ELR (cell line): ENCODE measurements at places on chromosomes 16 and 17.
A peak's percentile ranks its signal among the peaks of the same experiment; 100 is the strongest.

DNA sequence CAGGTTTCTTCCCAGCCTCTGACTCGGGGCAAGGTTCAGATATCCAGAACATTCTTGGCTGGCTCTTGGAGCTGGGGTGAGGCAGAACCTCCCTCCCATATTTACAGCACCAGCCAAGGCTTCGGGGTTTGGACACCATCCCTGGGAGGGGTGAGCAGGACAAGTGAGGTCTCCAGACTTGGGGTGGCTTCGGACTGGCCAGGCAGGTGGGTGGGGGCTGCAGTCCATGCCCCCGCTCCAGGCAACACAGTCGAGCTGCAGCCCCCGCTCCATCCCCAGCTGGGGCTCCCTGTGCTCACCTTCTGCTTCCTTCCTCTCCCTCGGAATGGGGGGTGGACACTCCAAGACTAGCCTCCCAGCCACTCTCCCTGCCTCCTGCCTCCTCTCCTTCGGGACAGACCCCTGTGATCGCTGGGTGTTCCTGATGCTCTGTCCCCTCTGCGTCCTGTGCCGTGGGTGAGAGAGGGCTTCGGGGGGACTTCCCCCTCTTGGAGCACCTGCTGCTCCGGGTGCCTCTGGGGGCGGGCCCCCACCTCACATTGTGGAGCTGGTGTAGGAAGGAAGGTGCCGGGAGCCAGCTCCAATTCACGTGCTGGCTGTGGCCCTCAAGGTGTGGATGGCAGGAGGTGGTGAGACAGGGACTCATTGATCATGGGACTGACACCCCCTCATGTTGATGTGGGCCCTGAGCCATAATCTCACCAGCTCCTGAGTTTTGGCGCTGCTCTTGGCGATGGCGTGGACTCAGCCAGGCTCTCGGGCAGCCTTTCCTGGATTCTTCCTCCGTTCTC lies 189.2 kb downstream of the SEC14L1 start:
- DNase-seq, result no peak

- no peak for DNase-seq
Measured at GRCh38 chr17:15256689-15257088, 8.4 kb downstream of the PMP22 start.

DNA sequence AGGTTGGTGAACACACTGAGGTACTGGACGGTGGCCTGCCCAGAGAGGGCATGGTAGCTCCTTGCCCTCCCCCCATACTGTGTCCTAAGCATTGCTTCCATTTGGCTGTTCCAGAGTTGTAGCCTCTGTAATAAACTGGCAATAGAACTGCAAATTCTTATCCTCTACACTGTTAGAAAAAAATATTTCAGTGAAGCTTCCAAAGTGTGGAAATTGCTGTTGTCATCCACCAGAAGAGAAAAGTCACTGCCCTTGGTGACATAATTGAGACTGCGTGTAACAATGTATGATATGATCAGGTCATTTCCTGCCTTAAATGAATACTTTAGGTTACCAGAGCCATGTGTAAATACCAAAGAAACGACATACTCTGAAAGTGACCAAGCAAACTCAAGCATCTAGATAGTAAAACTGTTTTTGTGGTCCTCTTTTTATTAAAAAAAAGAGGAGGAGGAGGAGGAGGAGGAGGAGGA lies 65.9 kb downstream of the CEP95 start:
- DNase-seq, result peak; percentile 67

- DNase-seq, result peak; percentile 71
Measured at GRCh38 chr17:1713878-1714426, 3.8 kb upstream of the TLCD2 start.

- DNase-seq, result no peak
Measured at GRCh38 chr17:6098050-6098822, 28.1 kb downstream of the WSCD1 start.

GRCh38 chr17:75778861-75779249 lies 5.8 kb upstream of the UNK start:
- no peak for DNase-seq

DNA sequence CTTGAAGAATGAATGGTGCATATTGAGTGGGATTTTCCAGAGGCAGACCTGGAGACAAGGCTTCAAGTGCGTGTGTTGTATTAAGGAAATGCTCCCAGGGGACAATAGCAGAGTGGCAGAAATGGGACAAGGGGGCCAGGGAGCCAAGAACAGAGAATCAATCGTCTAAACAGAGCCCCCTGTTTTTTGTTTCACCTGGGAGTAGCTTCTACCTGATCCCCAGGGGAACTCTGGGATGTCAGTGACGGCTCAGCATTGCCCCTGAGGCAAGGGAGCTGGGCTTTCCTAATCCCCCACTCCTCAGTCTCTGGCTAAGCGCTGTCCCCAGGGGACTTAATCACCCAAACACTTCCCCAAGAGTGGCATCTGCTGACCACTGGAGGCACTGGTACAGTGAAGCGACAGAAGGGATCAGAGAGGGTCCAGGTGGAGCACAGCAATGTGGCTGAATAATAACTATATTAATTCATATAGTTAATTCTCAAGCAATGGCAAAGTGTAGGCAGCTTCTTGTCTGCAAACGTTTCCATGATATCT lies 35.7 kb upstream of the C16orf78 start:
- no peak for DNase-seq

DNA sequence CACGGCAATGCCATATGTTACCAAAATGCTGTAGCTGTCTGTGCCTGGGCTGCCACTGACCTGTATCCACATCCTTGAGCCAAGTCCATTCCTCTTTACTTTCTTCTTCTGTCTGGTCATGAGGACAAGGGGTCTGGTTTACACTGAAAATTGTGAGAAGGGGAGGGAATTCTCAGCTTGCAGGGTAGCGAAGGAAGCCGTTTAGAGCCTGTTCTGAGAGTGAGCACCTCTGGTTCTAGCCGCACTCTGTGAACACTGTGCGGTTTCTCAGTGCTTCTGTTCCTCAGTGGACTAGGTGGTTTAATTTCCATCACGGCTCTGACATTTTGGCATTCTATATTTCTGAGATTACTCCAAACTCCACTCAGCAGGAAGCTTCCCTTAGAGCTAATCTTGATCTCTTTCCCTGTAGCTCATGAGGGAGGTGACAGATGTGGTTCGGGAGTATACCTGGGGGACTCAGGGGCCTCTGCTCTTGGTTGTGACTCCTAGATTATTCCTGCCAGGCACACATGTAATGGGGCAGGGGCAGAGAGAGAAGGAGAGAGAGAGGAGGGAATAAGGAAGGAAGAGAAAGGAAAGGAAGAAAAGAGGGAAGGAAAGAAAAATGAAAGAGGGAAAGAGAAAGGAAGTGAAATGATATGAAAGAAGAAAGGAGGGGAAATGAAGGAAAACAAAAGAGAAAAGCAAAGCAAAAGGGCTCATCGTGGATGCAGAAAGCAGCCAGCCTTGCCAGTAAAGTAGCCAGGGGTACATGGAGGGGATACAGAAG lies 14.2 kb upstream of the TBX21 start:
- DNase-seq, result no peak

- DNase-seq, result no peak
Measured at GRCh38 chr17:15007147-15007553, 258.0 kb downstream of the PMP22 start.

DNA sequence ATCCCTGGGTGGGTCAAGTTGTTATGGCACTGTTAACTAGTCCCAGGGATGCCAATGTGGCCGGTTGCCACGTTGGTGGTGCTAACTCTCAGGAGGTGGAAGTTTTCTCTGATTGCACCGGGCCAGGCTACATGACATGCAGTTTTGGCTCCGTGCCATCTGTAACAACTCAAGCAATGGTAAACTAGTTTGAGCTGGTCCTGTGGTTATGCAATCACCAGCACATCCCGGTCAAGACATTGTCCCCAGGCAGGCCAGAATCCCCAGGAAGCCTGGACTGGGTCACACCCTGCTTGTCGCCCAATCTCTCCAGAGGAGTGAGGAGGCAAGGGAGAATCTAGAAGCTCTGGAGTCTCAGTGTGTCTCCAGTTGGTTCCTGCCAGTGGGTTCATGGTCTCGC lies 10.1 kb upstream of the CCL17 start:
- no peak for DNase-seq

GRCh38 chr16:68752602-68753001 lies 15.5 kb downstream of the CDH1 start:
- no peak for DNase-seq

- no peak for DNase-seq
Measured at GRCh38 chr16:51416926-51417325, 265.9 kb upstream of the SALL1 start.

- DNase-seq, result no peak
Measured at GRCh38 chr17:63361182-63361581, 84.9 kb downstream of the CYB561 start.

DNA sequence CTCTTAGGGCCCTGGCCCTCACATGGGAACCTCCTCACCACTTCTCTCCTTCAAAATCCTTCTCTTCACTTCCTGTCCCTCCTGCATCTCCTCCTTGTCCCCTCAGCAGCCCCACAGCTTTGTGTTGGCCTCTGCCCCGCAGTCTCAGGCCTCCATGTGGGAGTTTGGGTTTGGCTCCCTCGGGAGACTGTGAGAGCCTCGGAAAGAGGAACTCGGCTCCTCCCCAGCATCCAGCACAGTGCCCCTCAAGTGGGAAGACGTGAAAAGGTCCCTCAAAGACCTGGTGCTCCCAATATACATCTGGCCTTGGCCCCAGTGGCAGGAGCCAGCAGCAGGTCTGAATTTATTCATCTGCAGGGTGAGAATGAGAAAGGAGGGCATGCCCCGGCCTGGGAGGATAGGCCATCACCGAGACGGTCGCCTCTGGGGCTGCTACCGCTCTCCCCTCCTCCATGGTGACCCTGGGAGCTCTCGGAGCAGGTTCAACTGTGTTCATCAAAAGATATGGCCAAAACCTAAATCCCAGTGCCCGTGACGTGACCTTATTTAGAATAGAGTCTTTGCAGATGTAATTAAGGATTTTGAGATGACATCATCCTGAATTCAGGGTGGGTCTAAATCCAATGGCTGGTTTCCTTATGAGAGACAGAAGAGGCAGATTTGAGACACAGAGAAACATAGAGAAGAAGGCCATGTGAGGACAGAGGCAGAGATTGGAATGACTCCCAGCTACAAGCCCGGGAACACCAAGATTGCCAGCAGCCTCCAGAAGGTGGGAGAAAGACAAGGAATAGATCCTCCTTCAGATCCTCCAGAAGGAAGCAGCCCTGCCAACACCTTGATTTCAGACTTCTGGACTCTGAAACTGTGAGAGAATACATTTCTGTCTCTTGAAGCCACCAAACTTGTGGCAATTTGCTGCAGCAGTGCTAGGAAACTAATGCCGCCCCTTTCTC lies 135.1 kb downstream of the MRM1 start:
- no peak for DNase-seq

DNA sequence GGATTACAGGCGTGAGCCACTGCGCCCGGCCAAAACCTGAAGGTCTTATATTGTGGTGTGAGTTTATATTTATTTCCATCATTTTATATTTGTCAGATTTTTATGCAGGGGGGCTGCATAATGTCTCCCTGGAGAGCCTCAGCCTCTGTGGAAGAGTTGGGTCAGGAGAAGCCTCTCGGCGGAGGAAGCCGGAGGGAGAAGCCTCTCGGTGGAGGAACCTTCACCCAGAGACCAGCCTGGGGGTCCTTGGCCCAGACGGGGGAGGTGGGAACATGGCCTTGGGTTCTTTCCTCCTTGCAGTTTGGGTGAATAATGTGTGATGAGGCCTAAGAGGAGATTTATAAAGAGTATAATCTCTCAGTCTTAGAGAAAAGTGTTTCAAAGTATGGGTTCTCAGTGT lies 22.4 kb upstream of the ZNF750 start:
- DNase-seq, result no peak

- no peak for DNase-seq
Measured at GRCh38 chr16:13426269-13426668, 493.7 kb upstream of the ERCC4 start.

DNA sequence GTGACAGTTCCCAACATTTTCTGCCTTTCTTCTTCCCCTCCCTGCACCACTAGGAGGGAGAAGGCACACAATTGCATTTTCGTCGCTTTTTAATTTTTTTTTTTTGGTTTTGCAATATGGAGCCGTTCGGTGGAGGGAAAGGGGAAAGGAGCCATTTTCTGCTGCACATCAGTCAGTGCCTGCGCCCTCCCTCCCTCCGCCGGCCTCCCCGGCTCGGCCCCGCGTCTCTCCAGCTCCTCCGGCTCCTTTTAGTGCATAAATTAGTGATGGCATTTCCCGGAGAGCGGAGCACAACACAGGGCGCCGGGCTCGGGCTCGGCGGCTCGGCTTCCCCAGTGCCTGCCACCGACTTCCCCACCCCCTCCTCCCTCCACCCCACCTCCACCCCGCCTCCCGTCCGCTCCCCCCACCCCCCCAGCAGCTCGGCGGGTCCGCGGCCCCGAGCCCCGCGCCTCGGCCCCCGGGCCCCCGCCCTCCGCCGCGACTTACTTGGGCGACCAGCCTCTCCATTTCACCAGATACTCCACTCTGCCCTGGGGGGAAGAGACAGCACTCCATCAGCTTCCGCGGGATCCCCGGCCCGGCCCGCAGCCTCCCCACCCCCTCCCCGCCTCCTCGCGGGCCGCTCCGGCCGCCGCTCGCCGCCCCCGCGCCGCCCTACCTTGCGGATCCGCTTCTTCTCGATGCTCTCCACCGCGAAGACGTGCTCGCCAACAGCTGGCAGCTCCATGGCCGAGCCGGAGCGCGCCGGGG lies 542 bp downstream of the CBX4 start:
- peak; percentile 75 for DNase-seq

DNA sequence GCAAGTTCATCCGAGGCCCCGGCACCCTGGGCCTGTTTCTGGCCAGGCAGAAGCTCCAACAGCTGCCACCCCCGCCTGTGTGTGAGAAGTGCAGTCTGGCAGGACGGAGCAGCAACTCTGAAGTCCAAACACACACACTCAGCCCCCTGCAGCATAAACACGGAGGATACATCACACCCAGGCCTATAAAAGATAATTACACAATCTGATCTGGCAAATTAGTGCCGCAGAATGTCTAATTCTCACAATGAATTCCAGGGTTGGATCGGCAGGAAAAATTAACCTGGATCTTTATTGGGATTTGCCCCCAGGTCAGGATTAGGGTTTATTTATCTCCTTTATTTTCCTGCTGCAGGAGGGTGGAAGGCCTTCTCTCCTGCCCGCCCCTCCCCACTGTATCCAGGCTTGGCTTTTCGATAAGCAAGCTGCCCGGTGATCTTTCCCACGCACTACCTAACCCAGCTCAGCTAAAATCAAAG lies 311.4 kb downstream of the SOX9 start:
- DNase-seq, result no peak

DNA sequence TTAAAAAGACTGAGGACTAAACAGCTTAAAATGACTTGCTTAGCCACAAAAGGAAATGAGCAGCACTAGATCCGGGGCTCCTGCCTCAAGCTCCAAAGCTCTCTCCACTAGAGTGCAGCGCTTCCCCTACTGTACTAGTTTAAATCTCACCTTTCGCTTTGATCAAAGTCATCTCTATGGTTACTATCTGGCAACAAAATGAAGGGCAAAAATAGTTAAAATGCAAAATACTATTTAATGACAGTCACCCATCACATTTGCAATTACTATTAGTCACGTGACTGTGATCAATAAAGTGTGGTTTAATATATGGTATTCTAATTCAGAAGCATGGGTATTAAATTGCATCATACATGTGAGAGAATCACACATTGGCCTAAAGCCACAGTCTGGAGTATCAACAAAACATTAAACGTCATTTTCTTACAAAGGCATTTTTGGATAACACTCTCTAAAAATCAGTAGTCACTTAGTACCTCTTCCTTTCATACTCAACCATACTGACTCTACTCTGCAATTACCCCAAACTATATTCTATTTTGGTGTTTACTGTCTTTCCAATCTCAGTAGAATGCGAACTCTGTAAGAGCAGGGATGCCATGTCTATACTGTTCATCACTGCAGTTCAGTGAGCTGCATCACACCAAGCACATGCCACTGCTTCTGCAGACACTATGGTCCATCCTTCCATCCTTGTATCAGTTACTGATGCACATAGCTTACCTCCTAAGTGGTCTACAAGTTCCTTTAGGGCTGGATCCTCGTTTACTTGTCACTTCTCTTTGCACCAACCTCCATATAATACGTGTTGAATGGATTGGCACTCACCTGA lies 6.2 kb downstream of the PSMD12 start:
- peak; percentile 66 for DNase-seq
